Right renal cortex interstitium (tissue), 3 donors: ENCODE measurements at places on chromosomes 6 and 20.

DNA sequence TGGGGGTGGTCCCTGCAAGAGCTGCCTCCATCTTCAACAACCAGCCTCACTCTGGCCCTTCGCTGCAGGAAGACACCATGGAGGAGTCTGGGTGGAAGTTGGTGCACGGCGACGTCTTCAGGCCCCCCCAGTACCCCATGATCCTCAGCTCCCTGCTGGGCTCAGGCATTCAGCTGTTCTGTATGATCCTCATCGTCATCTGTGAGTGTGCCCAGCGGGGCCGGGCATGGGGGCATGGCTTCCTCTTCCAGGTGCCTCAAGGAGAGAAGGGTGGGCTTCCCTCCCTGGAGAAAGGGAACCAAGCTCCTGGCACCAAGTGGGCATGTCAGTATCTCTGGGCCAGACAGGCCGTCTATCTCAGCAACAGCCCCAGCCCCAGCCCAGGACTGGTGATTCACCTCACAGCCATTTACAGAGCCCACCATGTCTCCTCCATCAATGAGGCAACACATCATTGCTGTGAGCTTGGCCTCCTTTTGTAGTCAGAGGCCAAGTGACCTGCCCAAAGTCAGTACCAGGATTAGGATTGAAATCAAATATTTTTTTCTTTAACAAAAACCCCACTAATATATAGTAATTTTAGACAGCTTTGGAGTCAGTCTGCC lies 40.2 kb downstream of the TM9SF4 start:
- DNase-seq = no peak

GRCh38 chr6:17826301-17826700 lies 119.6 kb upstream of the NUP153 start:
- no peak for DNase-seq

GRCh38 chr6:54236984-54237383 lies 71.3 kb upstream of the TINAG start:
- no peak for DNase-seq

DNA sequence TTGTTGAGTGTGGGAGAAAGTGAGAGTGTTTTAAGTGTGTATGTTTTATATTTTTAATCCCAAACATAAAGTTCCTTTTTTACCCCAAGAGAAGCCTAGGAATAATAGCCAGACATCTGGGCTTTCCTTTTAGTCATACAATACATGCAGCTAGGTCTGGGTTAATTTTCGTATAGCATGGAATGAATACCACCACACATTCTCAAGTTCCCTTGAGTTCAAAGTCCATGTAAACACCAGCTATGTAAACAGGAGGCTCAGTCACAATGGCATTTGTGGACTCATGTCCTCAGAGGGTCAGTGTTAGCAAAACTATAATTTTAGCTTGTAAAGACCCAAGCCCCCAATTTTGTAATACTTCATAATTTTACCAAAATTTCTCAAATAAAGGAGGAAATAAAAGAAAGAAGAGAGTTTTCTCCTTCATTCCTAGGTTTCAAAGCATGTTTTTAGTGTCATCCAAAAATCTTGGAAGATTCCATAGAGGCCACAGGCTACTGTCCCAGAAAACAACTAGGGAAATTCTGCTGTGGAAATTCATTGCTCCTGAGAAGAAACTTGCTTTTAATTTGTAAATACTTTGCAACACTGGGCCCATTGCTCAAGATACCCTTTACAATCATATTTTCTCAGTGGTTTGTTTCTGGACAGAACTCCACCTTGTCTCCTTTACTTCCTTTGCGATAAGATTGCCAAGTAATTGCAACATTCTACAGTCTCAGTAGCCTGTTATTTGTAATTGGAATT lies 671.2 kb downstream of the COL12A1 start:
- DNase-seq = peak; percentile 39

DNA sequence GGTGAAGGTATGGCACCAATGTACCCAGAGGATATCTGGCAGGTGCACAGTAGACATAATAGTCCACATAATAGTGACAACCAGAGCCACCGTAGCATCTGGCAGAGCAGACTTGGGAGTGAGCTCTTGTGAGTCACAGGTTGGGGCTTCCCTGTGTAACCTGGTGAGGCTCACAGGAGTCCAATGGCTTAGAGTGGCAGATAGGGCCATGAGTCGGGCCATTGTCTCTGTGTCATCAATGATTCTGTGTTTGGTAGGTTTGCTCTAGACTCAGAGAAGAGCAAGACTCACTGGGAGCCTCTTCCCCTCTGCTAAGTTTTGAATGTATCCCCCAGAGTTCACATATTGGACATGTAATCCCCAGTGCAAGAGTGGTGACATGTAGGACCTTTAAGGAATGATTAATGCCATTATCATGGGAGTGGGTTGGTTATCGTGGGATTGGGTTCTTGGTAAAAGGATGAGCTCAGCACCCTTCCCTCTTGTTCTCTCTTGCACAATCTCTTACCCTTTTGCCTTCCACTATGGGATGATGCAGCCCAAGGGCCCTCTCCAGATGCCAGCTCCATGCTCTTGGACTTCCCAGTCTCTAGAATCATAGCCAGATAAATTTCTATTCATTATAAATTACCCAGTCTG lies 22.6 kb upstream of the SIRPA start:
- DNase-seq = no peak

DNA sequence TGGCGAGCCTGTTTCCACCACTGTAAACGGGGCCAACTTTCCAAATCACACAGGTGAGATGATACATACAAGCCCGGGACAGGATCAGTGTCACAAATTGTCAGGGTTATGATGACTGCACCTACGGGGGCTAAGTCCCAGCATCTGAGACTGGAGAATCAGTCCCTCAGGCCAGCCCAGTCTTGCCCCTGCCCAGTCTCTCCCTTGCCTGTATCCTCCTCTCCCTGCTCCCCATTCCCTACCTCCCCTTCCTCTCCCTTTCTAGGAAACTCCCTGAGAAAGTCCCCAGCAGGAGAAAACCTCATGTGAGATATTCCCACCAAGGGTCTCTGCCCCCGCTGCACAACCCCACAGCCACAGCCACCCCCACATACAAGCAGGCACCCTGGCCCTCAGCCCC lies 1.5 kb downstream of the FOXS1 start:
- DNase-seq = no peak

DNA sequence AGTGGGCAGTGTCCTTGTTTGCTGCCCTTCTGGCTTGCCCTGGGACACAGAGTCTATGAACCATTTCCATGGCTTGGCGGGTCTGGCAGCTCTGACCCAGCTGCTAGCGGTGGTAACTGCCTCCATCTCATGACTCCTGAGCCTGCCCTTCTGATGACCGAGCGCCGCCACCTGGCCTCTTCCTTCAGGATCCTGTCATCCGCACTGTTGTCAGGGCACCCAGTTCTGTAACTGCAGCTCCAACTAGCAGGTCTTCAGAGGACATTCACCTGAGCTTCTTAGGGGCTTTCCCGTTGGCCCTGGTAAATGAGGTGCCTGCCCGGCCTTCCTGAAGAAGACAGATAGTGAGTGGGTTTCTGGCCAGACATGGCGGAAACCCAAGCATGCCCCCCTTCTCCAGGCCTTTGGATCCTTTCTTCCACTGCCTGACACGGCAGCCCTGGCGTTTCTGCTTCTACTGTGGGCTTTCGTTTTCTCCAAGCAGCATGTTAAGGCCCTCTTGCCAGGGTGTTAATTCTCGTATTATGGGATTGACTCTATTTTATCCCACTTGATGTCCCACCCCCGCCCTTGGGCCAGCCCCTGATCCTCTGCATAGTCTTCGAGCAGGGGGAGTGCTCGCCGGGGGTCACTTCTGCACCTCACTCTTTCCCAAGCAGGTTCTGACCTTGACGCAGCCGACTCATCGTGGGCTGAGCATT lies 24.7 kb downstream of the PACSIN1 start:
- DNase-seq = no peak
